ENCODE measurements at places on chromosomes 16 and 17.

DNA sequence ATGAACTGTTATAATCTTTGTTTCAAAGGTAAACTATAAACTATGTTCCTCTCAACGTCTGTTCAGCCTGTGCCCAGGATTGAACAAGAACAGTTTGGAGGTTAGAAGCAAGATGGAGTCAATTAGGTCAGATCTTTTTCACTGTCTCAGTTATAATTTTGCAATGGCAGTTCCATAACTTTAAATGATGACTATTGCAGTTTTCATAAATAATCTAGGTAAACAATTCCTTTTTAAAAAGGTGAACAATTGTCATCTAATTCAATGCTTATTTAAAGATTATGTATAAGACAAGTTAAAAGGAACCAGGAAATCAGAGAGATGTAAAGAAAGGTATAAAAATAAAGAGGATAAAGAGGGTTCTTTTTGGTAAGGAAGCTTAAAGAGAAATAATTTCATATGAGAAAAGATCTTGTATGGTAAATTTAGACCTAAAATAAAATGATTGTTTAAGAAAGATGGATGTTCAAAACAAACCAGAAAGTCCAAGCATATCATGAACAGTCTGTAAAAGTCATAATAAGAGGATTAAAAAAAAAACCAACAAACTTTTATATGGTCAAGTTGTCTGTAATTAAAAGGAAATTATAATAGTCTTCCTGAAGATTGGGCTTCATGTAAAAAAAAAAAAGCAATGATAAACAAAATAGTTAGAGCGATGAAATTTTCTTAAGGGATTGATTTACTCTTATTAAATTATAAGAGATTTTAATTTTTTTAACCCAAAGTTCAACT, 6.1 kb downstream of the KRTAP4-9 start:
- no peak for DNase-seq

GRCh38 chr17:10325031-10325695, 47.6 kb downstream of the MYH13 start:
- no peak for DNase-seq

- no peak for DNase-seq
Measured at GRCh38 chr16:82560805-82561325, 65.9 kb upstream of the CDH13 start.

- DNase-seq = no peak
Measured at GRCh38 chr17:50467114-50467854, 1.4 kb downstream of the CHAD start.

DNA sequence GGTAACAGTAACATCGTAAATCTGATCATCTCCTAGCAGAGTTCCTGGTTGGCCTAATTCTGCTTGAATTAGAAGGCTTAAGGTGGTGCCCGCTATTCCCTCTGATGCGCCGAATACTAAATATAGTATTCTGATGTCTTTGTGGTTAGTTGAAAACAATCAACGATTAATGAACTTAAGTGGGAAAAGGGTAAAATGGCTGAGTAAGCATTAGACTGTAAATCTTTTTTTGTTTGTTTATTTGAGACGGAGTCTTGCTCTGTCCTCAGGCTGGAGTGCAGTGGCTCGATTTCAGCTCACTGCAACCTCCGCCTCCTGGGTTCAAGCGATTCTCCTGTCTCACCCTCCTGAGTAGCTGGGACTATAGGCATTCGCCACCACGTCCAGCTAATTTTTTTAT, 13.4 kb downstream of the OR2C1 start:
- DNase-seq = no peak
